T-helper 17 cell (primary cell): ENCODE measurements at places on chromosomes 3 and 15.

GRCh38 chr3:130929804-130930203 is 35.9 kb downstream of the ATP2C1 start:
- no peak for DNase-seq

- DNase-seq = no peak
Measured at GRCh38 chr3:24508423-24508839, 13.8 kb upstream of the THRB start.

GRCh38 chr3:64743156-64743886 is 55.5 kb upstream of the ADAMTS9 start:
- no peak for DNase-seq

GRCh38 chr3:113270068-113270467 is 58.7 kb downstream of the BOC start:
- no peak for DNase-seq

DNA sequence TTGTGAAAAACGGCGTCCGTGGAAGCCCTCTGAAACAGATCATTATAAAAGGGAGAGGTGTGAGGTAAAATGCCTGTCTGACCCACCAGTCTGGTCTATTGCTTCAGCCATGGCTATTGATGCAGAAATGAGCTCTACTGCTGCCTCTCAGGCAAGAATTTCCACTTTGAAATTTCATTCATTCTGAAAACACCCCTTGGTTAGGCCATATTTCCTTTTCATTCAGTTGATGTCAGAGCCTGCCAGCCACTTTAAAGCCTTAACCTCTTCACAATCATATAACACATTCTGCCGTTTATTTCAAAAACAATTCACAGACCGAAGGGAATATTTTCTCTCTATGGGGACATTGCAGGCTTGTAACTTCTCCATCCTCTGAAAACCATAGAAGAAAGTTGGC is 71.9 kb downstream of the FOXB1 start:
- DNase-seq = no peak

- no peak for DNase-seq
Measured at GRCh38 chr3:172654470-172654869, 56.4 kb downstream of the NCEH1 start.
